Stimulated activated CD8-positive, alpha-beta memory T cell treated with anti-CD3 and anti-CD28 coated beads, Interleukin-15, amount 100 ng/mL, for 48 hours (primary cell): ENCODE measurements at places on chromosomes 7 and 10.

DNA sequence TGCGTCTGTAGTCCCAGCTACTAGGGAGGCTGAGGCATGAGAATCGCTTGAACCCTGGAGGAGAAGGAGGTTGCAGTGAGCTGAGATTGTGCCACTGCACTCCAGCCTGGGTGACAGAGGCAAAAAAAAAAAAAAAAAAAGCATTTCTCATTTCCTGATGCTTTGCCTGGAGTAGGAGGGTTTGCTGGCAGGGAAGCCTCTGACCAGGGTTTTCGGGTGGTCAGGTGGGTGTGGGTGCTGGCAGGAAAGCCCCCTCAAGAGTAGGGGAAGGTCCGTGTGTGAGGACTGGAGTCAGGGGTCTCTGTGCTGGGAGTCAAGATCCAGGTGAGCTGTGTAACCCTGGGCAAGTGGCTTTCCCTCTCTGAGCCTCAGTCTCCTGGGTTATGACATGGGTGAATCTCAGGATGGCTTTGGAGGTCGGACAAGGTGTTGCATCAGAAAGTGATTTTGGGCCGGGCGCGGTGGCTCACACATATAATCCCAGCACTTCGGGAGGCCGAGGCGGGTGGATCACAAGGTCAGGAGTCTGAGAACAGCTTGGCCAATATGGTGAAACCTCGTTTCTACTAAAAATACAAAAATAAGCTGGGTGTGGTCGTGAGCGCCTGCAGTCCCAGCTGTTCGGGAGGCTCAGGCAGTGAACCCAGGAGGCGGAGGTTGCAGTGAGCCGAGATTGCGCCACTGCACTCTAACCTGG, 3.2 kb downstream of the AMZ1 start:
- no peak for DNase-seq

GRCh38 chr10:62903828-62904227, 87.7 kb upstream of the EGR2 start:
- no peak for DNase-seq

DNA sequence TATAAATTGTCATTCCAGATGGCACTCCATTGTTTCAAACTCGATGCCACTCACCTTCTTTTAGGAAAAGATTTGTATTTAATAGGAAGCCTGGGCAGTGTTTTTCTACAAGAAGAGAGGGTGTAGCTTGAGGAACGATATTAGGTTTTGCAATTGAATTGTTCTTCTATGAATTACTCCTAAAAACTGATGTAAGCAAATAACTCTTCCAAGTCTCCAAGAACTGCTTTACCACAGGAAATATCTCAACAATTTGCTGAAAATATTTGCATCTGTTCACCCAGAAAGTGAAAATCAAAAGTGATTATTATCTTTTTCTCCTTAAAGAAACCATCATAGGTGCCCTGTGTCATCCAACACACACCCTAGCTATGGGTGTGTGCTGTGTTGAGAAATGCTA, 261.3 kb upstream of the MEOX2 start:
- no peak for DNase-seq

DNA sequence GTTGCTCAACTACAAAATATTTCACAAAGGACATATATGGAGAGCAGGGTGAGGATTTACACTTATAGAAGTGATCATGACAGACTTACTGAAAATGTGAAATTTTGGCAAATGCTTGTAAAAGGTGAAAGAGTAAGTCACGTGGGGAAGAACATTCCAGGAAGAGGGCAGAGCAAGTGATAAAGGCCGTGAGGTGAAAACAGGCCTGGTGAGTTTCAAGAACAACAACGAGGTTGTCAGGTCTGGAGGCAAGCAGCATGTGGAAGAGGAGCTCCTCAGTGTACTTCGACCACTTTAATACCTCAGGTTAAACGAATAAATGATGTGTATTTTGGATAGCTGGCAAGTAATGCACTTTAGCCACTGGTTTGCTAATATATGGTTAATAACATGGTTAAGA, 706.7 kb downstream of the PCDH15 start:
- DNase-seq: no peak

GRCh38 chr7:132373041-132373440, 203.2 kb downstream of the PLXNA4 start:
- DNase-seq: no peak

- DNase-seq: no peak
Measured at GRCh38 chr10:53209944-53210611, 437.5 kb upstream of the MBL2 start.
